ENCODE measurements at places on chromosomes 5 and 9.

- peak; percentile 71 for DNase-seq
These were observed 264.1 kb downstream of the CD180 start for GRCh38 chr5:66932457-66932856.

DNA sequence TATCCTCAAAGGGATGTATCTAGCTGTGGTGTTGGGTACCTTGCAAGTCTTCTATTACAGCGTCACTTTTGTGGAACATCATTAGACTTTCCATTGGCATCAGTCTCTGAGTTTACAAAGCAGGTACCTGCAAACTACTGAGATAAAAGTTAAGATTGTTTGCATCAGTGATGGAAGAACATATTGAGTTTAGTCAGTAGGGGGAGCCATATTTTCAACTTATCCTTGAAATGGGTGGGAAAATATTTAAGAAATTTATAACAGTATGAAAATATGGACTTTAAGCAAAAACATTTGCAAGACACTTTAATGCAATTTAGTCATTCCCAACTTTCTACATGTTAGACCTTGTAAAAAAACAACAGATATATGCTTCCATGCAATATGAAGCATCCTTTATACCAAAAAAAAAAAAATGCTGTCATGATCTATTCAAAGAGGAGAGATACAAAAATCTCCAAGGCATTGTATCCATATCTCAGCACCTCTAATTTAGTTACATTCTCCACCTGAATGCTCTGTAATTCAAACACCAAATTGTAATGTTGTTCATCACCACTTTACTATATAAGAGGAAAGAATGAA lies 98.6 kb upstream of the ADAMTS19 start:
- DNase-seq, result peak; percentile 9

DNA sequence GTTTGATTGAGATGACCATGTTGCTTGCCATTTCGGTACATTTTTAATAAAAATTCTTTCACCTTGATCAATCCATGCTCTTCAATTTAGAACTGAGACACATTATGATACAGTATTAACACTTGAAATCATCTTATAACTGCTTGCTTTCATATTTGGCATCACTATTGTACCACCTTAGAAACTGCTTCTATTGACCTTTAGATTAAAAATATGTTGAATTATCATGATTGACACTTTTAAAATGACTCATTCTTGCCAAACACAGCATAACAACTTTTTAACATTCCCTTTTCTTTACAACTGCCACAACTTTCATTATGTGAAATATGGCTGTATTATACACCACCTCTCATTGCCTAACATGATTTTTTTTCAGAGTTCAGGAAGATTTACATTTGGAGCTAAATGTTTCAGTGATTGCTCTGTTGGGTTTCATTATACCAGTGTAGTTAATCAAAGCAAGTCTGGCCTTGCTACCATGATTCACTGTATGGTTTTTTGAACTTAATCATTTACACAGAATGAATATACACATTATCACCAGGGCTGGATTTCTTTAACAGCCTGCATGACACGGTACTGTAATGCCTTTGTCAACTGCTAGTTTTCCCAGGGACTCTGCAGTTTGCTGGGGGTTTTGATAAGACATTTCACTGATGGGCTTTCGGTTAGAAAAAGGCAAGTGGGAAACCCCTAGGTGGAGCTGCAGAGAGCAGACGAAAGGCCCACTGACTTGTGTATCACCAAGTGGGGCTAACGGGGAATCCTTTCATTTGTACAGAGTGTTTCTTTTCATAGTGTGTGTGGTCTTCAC lies 93.6 kb upstream of the TLE4 start:
- peak; percentile 43 for DNase-seq

DNA sequence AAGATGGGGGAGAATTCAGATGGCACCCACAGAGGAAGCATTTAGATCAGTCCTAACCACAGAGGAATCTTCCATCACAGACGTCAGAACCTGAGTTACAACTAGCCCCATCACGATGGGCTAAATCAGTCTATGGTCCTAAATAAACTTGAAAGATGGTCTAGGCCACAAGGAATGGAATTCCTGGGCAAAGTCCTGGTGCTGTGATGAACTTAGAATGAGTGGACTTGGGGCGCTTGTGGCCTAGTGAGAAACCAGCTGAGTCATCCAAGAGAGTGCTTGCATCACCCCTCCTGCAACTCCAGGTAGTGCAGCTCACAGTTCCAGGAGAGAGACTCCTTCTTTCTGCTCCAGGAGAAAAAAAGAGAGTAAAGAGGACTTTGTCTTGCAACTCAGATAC lies 722.9 kb upstream of the RGMB start:
- DNase-seq, result peak; percentile 31

All from renal cortical epithelial cell (primary cell).